Activated naive CD4-positive, alpha-beta T cell treated with anti-CD3 and anti-CD28 coated beads for 36 hours (primary cell): ENCODE measurements at places on chromosomes 11 and 22.

GRCh38 chr11:44300844-44301563 is 8.9 kb downstream of the ALX4 start:
- no peak for DNase-seq

DNA sequence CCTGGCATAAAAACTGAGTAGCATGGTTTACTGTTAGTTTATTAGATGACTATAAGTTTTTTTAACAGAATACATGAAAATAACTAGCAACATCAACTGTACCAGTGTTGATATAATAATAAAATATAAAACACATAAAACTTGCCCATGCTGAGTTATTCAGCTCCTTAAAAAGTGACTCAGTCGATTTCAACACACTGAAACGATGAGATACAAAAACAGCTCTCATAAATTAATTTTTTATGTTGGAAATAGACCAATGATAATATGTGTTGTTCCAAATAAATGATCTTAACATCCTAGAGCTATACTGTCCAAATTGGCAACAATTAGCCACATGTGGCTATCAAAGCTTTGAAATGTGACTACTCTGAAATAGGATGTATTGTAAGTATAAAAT is 15.9 kb downstream of the PDGFD start:
- no peak for DNase-seq

- DNase-seq = no peak
Observed at GRCh38 chr22:33542153-33542552, 378.1 kb downstream of the LARGE1 start.

DNA sequence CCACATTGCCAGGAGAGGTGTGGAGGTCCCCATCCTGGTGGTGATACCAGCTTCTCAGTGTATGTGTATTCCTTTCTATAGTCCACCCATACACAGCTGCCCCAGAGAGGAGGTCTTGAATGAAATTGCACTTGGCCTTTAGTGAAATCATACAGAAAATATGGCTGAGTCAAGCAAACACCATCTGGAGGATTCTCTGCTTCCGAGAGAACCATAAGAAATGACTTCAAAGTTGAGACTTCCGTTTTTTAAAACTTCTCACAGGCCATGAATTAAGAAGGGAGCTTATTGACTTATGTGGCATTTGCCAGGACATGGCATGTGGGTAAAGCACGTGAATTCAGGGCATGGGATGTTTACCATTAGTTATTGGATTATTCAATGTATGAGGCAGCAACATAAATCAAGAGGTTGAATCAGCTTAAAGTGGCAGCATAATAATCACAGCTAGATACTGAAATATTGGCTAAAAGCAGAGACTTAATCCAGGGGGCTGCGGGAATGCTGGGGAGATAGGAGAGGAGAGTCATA is 119.1 kb upstream of the MTNR1B start:
- DNase-seq = no peak

DNA sequence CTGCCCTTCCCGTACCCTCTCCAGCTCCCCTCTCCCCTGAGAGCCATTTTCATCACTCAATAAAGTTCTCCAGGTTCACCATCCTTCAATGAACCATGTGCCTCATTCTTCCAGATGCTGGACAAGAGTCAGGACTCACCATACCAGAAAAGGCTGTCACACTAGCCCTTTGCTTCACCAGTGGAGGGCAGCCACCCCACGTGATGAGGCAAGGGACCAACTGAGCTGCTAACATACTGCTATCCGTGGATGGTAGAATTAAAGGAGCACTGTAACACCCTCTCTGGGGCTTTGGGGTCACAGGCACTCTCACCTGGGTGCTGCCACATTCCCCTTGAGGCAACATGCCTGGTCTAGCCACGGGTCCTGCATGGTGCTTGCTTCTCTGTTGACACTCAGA is 13.1 kb upstream of the OR5I1 start:
- DNase-seq = no peak

DNA sequence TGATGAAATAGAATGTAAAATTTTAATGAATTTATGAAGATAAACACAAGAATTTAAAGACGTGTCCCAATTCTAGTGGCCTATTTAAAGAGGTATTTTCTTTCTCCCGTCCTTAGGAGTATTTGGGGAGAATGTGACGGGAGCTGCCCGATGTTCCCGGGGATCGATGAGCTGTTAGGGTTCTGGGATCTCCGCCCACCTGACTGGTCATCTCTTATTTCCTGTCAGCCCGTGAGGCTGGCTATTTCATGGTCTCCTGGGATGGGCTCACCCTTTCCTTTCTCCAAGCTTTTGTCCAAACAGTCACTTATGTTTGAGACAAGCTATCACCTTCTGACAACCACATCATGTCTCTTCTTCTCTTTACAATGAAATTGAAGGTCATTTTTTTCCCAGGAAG is 16.9 kb upstream of the CLMP start:
- no peak for DNase-seq

DNA sequence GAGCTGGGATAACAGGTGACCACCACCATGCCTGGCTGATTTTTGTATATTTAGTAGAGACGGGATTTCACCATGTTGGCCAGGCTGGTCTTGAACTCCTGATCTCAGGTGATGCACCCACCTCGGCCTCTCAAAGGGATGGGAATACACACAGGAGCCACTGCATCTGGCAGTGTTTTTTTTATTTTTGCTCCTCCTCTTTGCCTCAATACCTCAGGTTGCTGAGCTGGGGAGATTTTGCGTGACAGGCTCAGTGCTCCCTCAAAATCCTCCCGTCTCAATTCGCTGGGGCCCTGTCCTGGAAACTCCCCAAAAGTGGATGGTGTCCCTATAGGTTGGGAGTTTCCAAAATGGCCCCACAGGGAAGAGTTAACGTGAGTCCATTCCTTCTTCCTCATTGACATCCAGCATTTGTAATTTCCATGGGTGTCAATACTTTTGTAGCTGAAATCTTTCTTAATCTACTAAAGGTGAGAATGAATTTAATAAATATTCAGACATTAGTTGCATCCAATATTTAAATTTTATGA is 71.8 kb downstream of the GGTLC2 start:
- DNase-seq = no peak

- peak; percentile 34 for DNase-seq
Observed at GRCh38 chr11:44949160-44950030, 1.3 kb downstream of the TP53I11 start.

- no peak for DNase-seq
Observed at GRCh38 chr11:70595452-70595851, 197.1 kb downstream of the CTTN start.

DNA sequence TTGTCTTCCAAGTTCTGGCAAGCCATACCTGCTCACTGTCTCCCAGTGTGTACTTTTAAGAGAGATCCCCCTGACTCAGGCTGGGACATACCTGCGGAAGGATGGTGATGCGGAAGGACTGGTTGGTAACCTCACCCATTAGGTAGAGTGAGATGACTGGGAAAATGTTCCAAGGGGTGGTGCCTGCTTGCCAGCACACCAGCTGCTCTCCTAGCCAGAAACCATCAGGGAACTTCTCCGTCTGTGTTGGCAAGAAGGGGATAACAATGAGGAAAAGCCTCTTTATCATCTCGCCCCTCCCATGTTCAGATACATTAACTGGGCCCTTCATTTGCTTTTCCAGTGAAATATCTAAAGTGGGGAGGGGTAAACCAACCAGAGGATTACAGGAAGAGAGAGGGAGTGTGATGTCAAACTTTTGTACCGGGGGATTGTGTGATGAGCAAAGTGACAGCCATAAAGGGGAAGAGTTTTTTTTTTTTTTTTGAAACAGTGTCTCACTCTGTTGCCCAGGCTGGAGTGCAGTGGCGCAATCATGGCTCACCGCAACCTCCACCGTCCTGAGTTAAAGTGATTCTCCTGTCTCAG is at the start of gene BACE1-AS:
BACE1-AS (plus strand) TSS at position 538 of the 588 bp plus-strand sequence.
- no peak for DNase-seq
